Retinal pigment epithelial cell (primary cell): ENCODE measurements at places on chromosomes 5 and 9.

DNA sequence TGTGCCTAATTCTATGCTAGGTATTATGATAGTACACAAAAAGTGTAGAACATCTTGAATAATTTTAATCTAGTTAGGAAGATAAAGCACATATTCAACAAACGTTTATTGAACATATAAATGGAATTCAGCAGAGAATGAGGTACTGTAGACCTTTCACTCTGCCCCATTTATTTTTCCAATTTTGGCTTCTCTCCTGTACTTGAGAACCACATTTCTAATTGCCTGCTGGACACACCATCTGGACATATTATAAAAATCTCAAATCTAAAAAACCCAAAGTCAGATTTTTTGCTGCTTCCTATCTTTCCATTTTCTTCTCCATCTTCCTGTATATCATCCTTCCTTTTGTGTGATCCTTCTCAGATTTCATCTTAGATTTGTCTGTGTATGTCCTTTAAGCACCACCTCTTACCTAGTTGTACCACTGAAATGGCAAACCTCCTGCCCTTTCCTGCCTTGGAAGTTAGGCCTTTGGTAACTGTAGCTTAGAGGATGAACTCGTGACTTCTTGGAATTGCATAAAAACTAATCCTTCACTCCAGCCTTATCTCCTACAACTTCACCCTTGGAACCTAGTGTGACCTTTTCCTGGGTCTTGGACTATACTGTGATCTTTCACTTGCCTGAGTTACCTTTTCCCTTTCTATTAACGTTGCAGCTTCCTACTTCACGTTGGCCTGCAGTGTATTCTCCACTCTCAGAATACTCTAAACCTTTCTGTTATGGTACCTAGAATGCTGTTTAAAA, 8.8 kb downstream of the SLC26A2 start:
- no peak for DNase-seq

DNA sequence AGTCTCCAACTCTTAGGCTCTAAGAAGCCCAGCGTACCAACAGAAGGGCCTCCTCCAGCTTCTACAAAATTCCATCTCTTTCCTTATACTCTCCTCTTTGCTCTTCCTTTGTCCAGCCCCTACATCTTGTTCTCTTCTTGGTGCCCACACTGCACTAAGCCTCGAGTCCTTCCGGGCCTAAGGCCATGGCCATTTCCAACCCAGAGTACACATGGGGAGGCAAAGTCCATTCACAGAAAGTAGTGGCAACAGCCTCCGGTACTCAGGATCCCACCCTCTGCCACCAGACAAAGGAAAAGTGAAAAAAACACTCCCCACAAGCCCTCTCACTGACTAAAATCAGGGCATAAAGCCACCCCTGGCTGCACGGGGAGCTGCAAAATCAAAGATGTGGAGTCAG, 60.3 kb downstream of the SAXO1 start:
- no peak for DNase-seq

- DNase-seq: no peak
Measured at GRCh38 chr5:43649256-43649655, 46.3 kb downstream of the NNT start.

DNA sequence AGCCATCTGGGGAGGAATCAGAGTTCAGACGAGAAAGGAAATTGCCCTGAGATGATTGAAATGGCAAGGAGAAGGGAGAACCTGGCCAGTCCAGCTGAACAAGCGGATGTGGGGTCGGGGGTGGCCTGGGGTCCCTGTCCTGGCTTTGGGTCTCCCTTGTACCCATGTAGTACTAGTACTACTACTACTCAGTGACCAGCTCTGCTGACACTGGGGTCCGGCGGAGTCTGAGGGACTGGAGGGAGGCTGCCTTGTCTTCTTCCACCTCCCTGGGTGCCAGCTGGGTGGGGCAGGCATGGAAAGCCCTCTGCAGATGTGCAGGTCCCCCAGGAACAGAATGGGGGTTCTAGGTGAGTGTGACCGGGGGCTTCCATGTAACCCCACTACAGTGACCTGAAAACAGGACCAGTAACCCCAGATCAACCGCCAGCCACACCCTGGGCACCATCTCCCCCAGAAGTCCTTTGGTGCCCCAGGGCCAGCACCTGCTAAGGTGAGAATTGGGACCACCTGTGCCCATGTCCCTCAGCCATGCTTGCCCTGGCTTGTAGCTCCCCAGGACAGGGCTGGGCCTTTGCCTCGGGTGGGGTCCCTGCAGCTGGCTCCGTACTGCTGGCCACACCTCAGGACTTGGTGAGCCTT, 89.1 kb upstream of the COL5A1 start:
- no peak for DNase-seq

DNA sequence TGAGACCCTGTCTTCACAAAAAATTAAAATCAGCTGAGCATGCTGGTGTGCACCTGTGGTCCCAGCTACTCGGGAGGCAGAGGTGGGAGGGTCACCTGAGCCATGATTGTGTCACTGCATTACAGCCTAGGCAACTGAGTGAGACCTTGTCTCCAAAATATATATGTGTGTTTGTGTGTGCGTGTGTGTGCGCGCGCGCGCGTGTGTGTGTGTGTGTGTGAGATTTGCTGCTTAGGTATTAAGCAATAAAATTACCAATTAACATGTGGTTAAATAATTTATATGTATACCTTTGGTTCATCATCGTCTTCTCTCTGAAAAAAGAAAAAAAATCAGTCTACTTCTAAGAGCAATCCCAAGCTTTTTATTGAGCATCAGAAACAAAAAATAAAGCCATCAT, 86.0 kb upstream of the FSD1L start:
- DNase-seq: no peak

DNA sequence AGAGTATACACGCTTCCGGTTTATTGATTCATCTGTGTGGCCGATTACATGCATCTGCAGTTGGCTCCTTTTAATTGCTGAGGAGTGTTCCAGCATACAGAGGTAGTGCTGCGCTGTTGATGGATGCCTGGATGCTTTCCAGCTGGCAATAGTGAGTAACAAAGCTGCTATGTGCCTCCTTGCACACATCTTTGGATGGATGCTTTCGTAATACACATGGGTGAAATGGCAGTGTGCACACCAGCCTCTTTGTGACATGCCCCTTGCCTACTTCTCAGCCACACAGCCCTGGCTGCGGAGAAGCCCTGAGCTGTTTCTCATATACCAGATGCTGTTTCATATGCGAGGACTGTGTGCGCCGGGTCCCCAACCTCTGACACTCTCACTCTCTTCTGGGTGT, 151.0 kb downstream of the GADD45G start:
- no peak for DNase-seq

GRCh38 chr5:180799194-180799593, 3.4 kb downstream of the MGAT1 start:
- no peak for DNase-seq

DNA sequence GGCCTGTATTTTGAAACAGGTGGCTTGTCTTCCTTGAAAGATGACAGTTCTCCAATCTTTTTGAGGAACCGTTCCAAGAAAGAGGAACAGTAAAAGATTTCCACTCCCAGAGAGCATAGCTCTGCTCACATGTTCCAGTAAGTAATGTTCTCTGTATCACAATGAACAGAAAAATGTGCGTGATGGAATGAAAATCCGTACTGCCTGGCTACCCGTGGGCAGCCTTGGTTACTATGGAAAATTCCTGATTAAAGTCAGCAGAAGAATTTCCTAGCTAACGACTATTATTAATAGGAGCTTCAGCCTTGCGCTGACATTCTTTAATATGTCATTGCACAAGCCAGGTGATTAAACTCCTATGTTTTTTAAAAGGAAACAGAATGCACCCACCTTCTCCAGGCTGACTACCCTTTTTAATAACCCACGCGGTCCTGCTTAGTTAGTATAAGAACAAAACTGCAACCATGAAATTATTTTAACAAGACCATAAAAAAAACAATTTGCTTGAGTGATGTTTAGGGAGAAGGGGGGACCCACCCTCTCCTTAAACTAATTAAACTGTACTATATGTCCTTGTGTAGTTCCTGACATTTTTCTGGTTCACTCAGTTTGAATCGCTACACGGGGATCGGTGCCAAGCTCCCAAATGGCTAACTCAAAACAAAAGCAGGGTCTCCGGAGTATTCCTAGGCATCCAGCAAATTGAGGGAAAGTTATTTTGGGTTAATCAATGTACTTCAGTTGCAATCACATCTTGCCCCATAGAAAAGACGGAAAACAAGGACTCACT, 54.8 kb upstream of the CPEB4 start:
- peak; percentile 86 for DNase-seq

DNA sequence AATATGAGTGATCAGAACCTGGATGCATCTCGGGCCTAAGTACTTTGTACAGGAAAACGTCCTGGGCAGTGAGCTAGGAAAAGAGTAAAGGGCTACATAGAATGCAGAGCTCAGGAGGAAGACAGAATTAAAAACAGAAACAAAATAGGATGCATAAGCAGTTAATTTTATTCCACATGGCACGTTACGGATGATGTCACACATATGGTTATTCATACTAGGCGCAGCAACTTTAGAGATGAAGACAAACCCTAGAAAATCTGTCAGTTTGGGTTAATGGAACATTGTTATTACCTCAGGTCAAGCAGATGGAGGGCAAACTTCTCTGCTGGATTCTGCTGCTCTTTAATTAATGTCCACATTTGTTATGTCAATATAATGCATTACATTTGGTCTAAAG, 445.4 kb downstream of the ANXA1 start:
- DNase-seq: no peak

DNA sequence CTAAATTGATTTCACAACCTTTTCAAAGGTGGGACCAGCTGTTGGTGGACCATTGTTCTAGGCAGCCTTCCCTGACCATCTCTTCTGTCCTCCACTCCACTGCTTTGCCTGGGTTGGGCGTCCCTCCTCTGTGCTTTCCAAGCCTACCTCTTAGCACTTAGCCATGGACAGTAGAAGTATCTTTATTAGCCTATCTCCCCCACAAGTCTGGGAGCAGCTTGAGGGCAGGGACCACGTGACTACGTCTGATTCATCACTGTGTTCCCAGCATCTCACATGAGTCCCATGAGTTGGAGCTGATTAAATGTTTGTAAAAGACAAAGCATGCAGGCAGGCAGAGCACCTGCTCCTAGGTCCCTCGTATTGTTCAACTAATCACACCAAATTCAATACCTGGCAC, 20.9 kb downstream of the MORN5 start:
- DNase-seq: peak; percentile 81

DNA sequence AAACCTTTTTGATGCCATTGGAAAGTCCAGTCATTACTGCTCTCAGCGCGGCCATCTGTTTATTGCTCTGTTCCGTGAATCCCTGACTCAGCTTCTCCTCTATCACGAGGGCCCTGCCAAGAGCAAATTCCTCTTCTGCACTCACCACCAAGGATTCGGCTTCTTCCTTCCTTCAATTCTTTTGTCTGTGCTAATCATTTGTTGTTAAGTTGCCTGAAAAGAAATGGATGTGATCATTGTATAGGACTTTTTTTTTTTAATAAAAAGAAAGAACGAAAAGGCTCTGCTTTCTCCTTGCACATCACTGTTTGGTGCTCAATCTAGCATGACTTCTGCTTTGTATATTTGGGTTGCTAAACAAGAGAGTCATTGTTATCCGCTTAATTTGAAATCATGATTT, 128.7 kb upstream of the PIK3R1 start:
- DNase-seq: peak; percentile 24

DNA sequence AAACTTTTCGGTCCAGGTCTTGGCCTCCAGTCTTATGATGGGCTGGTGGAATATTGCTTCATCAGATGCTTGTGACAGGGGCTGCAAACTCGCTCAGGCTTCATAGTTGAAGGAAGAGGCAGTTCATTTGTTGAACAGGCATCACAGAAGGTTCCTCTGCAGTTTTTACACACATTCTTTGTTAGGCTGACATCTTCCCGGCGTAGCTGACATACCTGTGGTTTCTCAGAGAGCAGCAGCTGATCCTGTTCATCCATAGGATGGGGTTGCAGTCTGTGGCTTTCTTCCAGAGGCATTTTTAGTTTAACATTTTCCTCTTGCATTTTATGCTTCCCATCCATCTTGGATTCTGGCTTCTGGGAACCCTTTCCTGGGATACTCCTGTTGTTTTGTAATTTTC, 1255.2 kb downstream of the EFNA5 start:
- peak; percentile 39 for DNase-seq

DNA sequence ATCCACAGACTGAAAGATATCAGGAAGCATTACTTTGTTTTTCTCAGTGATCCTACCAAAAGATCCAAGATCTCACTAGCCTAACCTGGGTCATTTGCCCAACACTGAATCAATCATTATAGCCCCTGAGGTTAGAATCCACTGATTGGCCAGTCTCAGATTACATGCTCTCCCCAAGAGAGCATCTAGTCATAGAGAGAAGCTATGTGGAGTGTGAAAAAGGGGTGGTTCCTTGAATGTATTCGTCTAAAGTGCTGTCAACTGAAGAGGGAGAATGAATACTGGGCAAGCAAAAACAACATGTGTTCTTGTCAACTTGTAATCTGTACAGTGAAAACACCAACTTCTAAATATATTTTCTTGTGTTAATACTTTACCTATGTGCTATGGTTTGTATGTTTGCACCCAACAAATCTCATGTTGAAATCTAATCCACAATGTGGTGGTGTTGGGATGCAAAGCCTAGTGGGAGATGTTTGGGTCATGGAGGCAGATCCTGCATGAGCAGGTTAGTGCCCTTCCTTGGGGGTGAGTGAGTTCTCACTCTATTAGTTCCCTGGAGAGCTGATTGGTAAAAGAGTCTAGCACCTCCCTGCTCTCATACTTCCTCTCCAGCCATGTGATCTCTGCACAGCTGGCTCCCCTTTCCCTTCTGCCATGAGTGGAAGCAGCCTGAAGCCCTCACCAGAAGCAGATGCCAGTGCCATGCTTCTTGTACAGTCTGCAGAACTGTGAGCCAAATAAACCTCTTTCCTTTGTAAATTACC, 60.3 kb upstream of the PJA2 start:
- DNase-seq: no peak

- DNase-seq: no peak
Measured at GRCh38 chr9:100474082-100474923, 1.4 kb downstream of the TMEFF1 start.

DNA sequence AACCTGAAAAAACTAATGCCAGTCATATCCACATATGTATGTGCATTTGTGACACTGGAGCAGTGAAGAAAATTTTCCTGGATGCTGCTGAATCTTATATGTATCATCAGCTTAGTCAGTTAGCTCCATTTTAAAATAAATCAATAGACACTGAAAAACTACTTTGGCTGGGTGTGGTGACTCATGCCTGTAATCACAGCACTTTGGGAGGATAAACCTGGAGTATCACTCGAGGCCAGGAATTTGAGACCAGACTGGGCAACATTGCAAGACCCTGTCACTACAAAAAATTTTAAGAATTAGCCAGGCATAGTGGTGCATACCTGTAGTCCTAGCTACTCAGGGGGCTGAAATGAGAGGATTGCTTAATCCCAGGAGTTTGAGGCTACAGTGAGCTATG, 511.0 kb upstream of the TLE4 start:
- no peak for DNase-seq
